ENCODE measurements at places on chromosomes 6 and 20.
A peak's percentile ranks its signal among the peaks of the same experiment; 100 is the strongest.

DNA sequence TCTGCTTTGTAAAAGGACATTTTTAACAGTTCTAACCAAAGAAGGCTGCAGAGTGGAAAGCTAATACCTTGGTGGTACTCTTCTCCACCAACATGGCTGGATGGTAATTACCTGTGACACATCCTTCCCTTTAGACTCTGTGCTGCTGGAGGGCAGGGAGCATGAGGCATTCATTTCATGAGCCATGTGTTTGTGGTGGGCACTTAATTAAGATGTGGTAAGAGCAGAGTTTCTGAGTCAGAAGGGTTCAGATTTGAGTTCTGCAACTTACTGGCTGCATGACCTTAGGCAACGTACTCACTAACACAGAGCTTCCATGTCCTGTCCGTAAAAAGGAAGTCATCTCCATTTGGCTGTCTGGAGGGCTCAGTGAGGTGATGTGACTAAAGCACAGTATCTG, 9.1 kb upstream of the ZNF133 start:
- DNase-seq = no peak

DNA sequence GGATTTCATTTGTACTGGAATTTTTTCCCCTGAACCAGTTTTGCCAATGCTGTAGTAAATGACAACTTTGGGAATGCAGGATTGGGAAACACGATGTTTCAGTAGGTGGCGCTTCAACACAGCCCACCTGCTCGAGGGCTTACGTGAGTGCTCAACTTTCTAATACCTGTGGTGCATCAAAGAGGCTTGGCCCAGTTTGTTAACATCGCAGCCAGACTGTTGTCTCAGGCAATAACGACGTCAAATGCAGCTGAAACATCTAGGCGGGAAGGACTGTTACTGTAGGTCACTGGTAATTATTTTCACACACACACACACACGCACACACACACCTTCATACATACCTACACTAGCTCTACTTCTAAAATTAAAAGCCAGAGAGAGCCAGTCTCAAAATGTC, 815.5 kb upstream of the SLC35B3 start:
- no peak for DNase-seq

GRCh38 chr20:60359010-60359409, 400.8 kb downstream of the CDH26 start:
- no peak for DNase-seq

GRCh38 chr6:38554700-38555413, 84.9 kb downstream of the BTBD9 start:
- no peak for DNase-seq

GRCh38 chr6:149093643-149094042, 223.9 kb upstream of the TAB2 start:
- no peak for DNase-seq

DNA sequence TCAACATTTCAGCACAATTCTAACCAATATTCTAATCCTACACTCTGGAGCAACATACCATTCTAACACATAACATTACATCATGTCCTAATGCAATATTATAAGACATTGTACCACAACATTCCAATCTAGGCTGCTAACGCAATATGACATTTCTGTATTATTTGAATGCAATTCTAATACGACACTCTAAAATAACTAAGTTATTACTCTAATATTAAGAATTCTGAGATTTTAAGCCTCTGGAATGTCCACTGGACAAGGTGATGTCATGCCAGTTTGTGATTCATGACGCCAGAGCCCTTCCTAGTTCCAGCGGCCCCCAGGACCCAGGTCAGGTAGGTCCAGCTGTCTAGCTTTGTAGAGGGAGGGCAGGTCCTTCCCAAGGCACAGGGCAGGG, 69.7 kb upstream of the SIRPA start:
- DNase-seq = no peak

GRCh38 chr6:168532070-168532469, 91.1 kb downstream of the SMOC2 start:
- DNase-seq = no peak

DNA sequence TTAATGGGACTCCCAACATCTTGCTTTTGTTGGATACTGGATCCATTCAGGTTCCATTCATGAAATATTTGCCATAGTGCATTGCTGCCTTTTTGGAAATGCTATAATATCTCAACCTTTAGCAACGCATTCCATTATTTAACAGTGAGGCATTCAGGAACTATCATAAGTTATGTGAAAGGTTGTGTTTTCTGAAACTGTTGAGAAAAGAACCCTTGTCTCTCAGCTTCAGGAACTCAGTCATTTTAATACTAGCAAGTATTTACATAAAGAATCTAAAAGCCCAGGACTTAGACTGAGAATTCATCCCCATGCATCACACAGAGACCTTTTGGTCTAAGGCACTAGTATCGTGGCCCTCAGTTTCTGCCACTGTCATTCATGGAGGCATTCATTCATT, 24.9 kb upstream of the SASH1 start:
- no peak for DNase-seq

GRCh38 chr20:33635341-33635740, 26.8 kb upstream of the C20orf144 start:
- no peak for DNase-seq

DNA sequence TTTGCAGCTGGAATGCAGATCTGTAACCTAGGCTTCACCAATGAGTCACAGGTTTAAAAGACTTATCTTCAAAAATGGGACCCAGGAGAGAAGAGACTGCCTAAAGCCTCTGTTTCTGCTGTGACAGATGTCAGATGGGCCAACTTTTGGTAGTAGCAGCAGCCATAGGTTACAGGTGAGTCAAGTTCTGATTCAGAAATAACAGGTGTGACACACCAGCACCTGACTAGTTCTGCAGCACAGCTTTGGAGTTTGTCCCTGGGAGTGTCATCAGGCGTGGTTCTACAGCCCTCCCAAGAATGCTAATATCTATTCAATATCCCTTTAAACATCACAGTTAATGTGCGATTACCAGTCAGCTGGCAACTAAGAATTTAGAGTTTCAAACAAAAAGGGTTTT, 121.9 kb upstream of the BTN3A2 start:
- DNase-seq = no peak

DNA sequence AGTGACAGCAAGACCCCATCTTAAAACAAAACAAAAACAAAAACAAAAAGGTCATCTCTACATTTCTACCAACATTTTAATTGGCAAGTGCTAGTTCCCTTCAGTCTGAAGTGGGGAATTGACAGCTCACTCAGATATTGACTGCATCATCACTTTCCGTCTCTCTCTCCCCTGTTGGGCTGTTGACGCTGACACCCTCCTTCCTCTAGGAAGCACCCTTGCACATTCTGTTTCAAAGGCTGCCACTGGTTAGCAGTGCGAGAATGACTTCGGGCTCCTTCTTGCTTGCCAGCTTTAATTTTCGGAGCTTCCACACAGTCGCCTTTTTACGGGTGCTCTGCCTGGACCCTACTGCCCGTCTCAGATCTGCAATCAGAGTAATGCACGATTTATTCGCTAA, 96.6 kb upstream of the INSM1 start:
- no peak for DNase-seq

DNA sequence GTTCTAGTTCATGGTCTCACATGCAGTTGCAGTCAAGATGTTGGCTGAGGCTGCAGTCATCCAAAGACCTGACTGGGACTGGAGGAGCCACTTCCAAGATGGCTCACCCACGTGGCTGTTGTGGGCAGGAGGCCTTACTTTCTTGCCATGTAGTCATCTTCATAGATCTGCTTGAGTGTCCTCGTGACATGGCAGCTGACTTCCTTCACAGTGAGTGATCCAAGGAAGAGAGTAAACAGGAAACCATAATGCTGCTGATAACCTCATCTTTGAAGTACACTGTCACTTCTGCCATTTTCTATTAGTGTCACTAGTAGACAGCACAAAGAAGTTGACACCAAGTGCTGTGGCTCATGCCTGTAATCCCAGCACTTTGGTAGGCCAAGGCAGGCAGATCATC, 40.1 kb upstream of the AKIRIN2 start:
- DNase-seq = no peak

DNA sequence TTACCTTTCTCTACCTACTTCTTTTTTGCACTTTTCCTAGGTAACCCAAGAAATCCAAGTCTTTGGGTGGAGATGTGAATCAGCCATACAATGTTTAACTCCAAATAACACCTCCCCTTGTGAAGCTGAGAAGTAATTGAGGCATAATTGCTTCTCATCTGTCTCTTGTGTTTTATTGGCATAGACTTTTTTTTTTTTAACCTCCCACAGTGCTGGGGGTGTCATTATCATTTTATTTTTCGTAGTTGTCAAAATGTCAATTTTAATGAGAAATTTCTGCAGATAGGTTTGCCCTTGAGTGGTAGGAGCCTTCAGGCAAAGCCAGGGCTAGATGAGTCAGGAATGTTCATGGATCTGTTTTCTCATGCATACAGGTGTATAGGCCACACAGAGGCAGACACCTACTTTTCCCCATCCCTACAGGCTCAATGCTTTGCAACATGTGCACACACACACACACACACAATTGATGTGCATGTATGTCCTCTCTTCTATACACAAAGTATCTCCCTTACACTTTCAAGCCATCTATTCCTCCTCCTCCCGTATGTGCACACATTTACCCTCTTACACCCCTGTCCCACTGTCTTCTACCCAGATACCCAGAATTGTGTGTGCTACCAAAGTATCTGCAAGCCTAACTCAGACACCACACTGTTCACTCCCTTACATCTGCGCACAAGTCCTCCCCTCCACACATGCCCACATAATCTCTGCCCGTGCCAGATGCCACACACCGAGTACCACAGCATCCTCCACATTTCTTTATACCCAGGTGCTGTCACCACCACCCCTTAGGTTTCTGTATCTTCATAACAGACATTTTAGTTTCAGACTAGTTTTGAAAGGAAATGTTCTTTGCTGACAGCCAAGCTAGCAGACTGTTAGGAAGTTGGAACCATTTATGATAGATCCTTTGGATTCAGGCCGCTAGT, 22.0 kb downstream of the RALY start:
- DNase-seq = no peak

GRCh38 chr6:583635-584034, 73.3 kb downstream of the HUS1B start:
- DNase-seq = no peak

GRCh38 chr6:162899148-162899547, 171.4 kb downstream of the PACRG start:
- no peak for DNase-seq

DNA sequence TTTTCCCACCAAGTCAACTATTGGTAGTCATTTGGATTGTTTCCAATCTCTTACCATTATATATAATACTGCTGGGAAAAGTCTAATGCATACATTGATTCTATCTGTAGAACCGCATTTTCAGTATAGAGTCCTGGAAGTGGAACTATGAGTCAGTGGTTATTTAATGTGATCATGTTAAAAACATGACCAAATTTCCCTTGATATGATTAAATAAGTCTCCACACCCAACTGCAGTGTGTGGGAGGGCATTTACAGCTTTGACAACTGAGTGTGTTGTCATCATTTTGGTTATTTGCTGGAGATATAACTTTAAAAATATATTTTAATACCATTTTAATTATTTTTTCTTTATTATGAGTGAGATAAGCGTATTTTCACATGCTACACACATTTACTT, 1027.6 kb downstream of the EYS start:
- no peak for DNase-seq

GRCh38 chr6:112883095-112883494, 536.0 kb downstream of the RFPL4B start:
- no peak for DNase-seq

- no peak for DNase-seq
These were observed 170.3 kb upstream of the SNX9 start for GRCh38 chr6:157652601-157653363.

DNA sequence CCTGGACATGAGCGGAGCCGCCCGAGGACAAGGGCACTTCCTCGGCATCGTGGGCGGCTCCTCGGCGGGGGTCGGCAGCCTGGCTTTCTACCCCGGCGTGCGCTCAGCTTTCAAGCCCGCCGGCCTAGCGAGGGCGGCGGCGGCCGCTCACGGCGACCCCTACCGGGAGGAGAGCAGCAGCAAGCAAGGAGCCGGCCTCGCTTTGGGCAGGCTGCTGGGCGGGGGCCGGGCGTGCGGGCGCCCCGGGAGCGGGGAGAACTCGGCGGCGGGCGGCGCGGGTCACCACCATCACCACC, 6.7 kb downstream of the PRDM13 start:
- DNase-seq = peak; percentile 75

- DNase-seq = no peak
These were observed 28.5 kb upstream of the KIF6 start for GRCh38 chr6:39753725-39754045.

DNA sequence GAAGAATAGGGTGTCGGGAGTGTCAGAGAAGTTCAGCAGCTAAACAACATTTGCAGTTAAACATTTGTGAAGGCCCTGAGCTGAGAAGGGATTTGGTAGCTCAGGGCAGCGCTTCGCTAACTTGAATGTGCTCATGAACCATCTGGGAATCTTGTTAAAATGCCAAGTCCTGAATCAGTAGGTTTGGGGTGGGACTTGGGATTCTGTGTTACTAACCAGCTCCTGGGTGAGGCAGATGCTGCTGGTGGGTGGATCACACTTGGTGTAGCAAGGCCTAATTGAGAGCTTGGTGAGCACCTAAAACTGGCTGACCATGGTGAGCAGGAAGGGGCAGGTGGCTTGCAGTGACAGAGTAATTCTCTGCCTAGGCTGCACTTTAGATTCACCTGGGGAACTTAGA, 5.9 kb downstream of the PTPRA start:
- DNase-seq = no peak

DNA sequence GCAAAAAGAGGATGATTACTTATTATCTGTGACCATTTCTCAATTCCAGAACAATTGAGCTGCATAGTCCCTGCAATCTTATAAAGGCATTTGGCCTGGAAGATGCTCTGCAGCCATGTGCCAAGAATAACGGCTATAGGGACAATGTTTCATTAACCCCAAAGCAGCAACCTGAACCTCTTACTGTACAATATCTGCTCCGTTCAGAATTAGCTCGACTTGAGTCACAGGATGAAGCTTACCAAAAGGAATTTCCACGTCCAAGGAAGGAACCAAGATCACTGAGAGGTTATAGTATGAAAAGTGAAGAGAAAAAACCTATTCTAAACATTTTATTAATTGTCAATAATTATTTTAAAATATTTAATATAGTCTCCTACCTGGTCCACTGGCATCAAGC, 167.3 kb upstream of the GMDS start:
- no peak for DNase-seq

DNA sequence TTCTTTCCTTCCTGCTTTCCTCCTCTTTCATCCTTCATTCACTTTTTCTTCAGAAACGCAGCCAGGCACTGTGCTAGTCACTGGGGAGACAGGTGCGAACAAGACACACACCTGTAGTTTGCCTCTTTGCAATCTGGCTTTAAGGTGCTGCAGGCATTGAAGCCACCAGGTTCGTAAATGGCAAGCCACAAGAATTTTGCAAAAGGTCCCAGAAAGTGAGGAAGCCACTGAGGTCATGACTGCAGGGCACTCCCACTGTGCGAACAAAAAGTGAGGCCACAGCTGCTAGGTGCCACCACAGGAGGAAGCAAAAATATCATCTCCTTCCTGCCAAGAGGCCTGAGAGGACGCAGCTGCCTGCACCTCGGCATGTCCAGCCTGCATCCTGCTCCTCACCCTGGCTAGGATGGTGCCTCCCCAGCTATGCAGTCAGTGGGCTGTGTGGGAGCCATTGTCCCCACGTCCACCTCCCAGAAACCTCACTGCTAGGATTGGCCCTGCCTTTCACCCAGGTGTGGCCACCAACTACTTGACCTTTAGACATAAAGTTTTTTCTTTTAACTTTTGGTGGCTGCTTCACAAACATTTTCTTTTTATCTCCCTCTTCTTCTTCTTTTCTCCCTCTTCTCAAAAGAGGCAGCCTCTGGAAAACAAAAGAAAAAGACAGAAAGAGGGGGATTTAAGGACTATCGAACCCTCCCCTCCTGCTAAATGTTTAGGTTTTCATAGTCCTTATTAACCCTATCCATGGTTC, 230.8 kb downstream of the BCAS1 start:
- peak; percentile 51 for DNase-seq

GRCh38 chr6:150580489-150580888, 19.2 kb upstream of the PLEKHG1 start:
- DNase-seq = no peak

Data from GM10248 (cell line).